ENCODE measurements at places on chromosomes 1 and 21.

DNA sequence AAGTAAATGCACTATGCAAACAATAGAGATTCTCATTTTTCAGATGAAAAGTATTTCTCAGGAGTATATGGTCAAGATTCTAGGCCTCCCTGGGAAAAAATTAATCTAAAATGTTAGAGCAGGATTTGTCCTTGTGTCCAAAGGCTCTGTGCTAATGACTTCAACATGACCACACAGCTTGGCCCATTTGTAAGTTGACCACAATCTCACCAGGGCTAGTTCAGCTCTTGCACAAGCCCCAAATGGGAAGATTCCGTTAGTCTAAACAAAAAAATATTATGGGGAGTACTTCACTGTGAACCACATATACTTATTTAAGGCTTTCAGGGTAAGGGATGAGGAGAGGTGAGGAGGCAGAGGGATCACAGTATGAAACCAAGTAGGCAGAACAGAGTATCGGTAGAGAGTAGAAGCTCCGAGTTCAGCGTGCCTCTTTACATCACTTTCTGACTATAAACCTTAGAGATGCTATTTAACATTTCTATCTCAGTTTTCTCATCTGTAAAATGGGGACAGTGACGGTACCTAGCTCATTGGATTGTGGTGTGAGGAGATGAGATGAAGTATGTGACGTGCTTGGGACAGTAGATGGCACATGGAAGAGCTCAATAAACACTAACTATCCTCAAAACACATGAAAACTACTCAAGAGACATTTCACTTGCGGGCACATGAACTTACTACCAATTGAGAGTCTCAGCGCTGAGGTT is 37.8 kb upstream of the CTTNBP2NL start:
- DNase-seq, result no peak

DNA sequence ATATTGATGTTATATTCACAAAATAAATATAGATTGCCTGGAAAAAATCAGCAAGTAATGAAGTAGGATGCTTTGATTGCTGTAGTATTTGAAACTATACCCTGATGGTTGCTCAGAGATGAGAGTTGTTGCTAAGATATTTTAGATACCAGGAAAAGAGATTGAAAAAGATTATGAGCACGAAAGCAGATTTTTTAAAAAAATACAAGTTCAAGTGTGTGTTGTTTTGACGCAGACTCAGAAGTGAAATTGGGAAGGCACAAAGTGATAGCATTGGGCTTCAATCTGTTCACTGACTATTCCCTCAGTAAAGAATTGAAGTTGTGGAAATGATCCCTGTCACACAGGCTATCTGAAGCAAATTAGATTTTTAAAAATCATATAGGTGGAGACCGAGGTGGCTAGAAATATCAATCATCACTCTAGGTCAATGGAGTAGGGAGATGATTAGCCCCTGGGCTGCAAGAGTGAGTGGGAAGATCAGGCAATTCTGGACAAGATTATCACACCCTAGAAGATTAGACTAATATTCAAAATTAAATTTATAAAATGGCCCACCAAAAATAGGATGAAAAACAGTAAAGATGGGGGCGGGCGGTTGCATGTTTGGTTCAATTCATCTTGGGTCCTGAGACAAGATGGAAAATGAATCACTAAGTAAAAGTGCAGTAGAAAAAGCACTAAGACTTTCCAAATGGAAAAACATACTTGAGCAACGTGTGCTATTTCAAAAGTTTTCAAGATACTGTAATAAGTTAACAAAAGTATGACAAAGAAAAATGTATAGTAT is 41.5 kb upstream of the LRRC8D start:
- no peak for DNase-seq

DNA sequence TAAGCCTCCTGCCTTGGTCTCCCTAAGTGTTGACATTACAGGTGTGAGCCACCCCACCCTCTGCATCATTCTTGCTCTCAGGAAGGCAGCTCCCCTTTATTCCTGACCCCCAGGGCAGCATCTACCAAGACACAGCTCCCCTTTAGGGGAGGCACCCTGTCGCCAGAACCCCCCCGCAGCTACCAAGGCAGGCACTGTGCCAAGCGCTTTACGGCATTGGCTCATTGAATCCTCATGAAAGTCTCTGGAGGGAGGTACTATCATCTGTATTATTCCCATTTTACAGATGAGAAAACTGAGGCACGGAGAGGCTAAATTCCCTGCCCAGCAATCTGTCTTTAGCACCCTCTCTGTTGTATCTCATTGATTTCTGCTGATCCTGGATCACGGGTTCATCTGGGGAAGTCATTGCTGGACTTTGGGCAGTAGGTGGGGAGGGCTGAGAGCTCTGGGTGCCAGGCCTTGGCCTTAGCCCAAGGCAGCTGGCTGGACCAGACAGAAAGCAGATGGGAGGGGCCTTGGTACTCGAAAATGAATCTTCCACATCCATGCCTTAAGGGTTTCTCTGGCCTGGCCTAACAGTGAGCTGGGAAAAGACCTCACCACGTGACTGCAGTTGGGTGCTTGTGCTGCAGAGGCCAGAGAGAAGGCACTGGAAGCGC is 5.9 kb downstream of the PLOD1 start:
- DNase-seq, result no peak

DNA sequence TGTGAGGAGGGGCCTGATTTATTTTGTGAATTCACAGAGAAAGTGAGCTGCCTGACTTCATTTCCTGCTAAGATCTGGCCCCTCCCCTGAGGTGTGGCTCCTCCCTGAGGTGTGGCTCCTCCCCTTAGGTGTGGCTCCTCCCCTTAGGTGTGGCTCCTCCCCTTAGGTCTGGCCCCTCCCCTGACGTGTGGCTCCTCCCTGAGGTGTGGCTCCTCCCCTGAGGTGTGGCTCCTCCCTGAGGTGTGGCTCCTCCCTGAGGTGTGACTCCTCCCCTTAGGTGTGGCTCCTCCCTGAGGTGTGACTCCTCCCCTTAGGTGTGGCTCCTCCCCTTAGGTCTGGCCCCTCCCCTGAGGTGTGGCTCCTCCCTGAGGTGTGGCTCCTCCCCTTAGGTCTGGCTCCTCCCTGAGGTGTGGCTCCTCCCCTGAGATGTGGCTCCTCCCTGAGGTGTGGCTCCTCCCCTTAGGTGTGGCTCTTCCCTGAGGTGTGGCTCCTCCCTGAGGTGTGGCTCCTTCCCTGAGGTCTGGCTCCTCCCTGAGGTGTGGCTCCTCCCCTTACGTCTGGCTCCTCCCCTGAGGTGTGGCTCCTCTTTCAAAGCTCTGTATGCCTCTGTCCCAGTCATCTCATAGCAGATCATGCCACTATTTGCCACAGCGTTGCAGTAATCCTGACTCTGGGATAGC is 26.9 kb upstream of the LRRC3 start:
- no peak for DNase-seq

DNA sequence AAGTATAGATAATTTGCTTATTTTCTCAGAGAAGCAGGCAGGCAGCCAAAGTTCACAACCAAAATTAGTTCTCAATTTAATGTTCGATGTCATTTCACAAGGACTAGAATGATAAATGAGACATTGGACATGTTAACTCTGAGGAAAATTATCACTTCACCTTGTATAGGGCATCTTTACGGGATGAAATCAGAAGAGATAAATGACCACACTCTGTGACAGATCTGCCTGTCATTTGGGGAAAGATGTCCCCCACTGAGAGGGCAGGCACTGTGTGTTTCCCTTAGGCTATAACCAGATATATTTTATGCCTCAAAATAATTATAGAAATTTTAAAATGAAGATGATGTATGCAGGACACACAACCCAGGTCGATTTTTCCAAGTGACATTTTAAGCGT is 642.9 kb downstream of the BRINP3 start:
- no peak for DNase-seq

GRCh38 chr21:15804247-15805005 is 74.6 kb downstream of the USP25 start:
- DNase-seq, result no peak

GRCh38 chr1:107546576-107546975 is 405.7 kb downstream of the NTNG1 start:
- DNase-seq, result no peak

DNA sequence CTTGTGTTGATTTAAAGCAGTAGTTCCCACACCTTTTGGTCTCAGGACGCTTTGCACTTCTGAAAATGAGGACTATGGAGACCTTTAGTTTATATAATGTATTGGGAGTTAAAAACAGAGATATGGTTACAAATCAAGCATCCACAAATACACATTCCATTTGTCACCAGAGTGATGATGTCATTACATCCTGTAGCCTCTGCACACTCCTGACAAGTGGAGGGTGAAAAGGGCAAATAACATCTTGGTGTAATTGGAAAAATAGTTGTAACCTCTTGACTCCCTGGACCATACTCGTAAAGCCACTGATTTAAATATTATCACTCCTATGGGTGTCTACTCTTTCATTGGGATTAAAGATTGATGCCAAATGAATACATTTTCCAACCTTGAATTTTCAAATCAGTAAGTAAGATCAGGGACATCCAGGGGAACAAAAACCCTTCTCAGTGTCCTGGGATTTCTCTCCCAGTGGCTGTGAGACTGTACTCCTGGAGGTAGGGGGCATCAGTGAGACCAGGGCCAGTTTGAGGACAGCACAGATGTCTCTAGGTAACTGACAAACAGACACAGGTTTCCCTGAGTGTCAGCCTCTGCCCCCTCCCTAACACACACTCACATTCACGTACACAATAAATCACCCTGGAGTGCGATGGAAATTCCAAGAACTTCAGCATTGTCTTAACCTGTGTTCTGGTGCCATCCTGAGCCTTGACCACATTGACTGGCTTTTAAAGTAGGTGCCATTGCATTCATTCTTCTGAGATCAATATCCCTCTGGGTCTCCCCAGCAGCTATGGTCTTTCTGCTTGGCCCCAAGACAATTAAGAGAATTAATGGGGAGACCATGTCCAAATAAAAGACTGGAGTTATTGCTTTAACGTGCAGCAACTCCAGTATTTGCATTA is 63.0 kb downstream of the NR5A2 start:
- no peak for DNase-seq

- no peak for DNase-seq
Observed at GRCh38 chr1:43285269-43285990, at the start of gene C1orf210. Gene C1orf210 (minus strand): TSS chr1:43285581. CDS start chr1:43283270, 2,311 bp downstream.

GRCh38 chr1:1371364-1371745 is 3.7 kb downstream of the AURKAIP1 start:
- DNase-seq, result no peak

DNA sequence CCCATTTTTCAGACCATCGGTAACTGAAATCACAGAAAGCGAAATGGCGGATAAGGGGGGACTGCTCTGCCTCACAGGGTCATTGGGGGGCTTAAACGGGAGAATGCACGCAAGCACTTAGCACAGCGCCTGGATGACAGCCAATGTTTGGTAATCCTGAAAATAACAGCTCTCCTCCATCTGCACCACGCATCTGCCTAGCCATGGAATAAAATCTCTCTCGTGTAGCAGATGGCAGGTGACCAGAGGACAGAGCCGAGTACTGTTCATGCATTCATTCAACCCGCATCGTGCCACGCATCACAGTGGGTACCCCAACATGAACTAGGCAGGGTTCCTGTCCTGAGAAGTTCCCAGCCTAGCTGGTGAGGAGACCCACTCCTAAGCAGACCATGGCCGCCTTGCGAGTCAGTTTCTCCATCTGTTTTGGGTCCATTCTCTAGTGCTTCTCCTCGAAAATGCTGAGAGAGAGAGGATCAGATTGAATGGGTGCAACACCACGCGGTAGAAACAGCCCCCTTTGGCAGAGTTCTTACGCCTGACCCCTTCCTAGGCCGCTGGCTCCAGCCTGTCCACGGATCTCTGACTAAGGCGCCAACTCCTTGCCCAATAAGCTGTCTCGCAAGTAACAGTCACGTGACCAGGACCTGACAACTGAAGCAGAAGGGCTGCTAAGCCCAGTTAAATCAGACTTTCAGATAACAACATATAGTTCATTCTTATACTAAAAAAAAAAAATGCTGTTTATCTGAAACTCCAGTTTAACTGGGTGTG is 7.3 kb downstream of the SLC1A7 start:
- DNase-seq, result no peak

- peak; percentile 74 for DNase-seq
Observed at GRCh38 chr1:24964811-24965570, 34.9 kb upstream of the RUNX3 start.
